Right atrium auricular region (tissue), 2 donors: ENCODE measurements at places on chromosomes 4 and X.

- H3K36me3 ChIP-seq = no peaks in the 10 kb centered on the region
- H3K27me3 ChIP-seq = no peaks in the 10 kb centered on the region
- H3K27ac ChIP-seq = no peak overlapping the region
- no peak for DNase-seq
These were observed 156.3 kb upstream of the RAI2 start for GRCh38 chrX:18017411-18017810.

DNA sequence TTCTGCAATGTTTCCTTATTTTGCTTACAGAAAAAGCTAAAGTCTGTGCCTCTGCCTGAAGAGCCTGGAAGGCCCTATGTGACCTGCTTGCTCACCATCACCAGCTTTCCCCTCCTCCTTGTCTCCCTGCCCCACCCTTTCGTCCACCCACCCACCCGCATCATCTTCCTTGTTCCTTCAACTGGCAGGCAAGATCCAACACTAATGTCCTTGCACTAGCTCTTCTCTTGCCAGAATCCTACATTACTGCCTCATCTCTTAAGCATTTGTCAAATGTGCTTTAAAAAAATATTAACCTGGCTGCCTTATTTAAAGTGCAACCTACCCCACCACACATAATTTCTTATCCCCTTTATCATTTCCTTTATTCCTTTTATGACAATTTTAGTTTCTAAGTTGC lies 165.1 kb upstream of the PPP3CA start:
- H3K27me3 ChIP-seq = no peaks in the 10 kb centered on the region
- H3K36me3 ChIP-seq = no peaks in the 10 kb centered on the region
- no peak overlapping the region for H3K27ac ChIP-seq

DNA sequence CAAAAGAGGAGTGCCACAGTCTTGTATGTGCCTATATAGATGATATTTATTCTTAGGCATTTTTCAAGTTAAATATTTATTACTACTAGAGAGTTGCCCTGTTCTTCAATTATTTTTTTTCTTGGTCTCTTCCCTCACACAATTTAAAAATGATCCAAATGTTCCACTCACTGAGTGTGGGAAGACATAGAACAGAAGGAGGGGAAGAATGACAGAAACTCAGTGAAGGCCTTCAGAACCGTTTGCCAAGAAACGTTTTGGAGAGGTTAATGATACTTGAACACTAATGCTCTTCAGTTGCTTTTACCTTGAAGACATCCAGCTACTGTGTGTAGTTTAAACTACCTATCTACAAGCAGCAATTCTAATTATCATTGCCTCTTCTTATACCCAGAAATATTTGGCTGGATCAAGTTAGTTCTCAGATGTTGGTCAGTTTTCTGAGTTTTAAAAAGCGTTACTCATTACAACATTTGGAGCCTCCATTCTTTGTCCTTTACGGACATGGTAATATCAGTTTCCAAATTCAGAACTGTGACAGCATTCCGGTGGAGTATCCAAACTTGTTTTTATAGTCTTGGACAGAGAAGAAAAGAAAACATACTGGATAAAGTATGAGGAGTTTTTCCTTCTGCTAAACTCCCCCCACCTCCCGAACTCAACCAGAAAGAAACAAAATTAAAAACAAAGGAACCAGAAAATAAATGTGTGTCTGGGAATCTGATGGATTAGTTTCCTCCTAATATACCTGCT lies 389.7 kb downstream of the SPRY1 start:
- H3K27me3 ChIP-seq = no peaks in the 10 kb centered on the region

GRCh38 chrX:132612821-132613564 lies 124.2 kb upstream of the MBNL3 start:
- no peak overlapping the region for H3K4me3 ChIP-seq
- no peak overlapping the region for H3K27ac ChIP-seq
- H3K27me3 ChIP-seq = no peaks in the 10 kb centered on the region
- no peaks in the 10 kb centered on the region for H3K36me3 ChIP-seq
- H3K4me1 ChIP-seq = no peaks in the 10 kb centered on the region

DNA sequence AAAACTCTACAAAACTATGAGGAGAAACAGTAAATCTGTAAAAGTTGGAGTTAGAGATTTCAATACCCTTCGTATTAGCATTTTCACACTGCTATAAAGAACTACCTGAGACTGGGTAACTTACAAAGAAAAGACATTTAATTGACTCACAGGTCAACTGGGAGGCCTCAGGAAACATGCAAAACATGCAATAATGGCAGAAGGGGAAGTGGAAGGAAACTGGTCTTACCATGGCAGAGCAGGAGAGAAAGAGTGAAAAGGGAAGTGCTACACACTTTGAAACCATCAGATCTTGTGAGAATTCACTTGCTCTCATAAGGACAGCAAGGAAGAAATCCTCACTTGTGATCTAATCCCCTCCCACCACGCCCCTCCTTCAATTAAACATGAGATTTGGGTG lies 949.9 kb downstream of the TECRL start:
- H3K27ac ChIP-seq = no peak overlapping the region
- no peaks in the 10 kb centered on the region for H3K4me1 ChIP-seq
- no peak overlapping the region for H3K4me3 ChIP-seq

DNA sequence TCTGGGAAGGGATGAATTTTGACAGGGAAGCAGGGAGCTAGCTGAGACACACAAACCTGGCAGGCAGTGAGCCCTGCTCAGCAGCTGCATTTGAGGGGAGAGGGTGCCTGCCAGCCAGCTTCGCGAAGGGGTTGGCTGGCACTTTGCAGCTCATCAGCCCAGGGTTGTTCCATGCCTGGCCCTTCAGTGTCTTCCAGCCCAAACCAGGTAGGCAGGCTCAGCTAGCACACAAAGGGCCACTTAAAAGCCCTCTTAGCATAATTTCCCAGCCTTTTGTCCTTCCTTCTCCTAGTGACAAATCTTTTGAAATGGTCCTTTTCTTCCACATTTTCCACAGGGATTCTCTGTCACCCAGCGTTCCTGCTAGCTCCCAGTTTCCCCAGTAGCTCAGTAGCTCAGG lies 4.3 kb upstream of the FRMPD3 start:
- H3K36me3 ChIP-seq = no peaks in the 10 kb centered on the region
- H3K27me3 ChIP-seq = no peaks in the 10 kb centered on the region
- no peak for DNase-seq
- no peak overlapping the region for H3K27ac ChIP-seq
- no peaks in the 10 kb centered on the region for H3K4me1 ChIP-seq

DNA sequence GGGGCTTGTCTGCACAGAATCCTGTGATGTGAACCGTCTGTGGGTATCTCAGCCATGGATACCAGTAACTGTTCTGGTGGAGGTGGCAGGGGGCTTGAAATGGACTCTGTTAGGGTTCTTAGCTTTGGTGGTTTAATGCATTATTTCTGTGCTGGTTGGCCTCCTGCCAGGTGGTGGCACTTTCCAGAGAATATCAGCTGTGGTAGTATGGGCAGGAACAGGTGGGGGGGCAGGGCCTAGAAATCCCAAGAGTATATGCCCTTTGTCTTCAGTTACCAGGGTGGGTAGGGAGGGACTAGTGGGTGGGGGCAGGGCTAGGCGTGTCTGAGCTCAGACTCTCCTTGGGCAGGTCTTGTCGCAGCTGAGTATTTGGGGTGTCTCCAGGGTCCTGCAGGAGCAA lies 106.7 kb downstream of the KIT start:
- no peaks in the 10 kb centered on the region for H3K36me3 ChIP-seq
- H3K4me3 ChIP-seq = no peak overlapping the region
- no peak for DNase-seq
- no peak overlapping the region for H3K27ac ChIP-seq
- H3K27me3 ChIP-seq = no peaks in the 10 kb centered on the region

- no peak for DNase-seq
- H3K27me3 ChIP-seq = no peaks in the 10 kb centered on the region
- H3K4me3 ChIP-seq = no peak overlapping the region
- H3K36me3 ChIP-seq = no peaks in the 10 kb centered on the region
- no peak overlapping the region for H3K27ac ChIP-seq
- no peaks in the 10 kb centered on the region for H3K4me1 ChIP-seq
These were observed 1165.8 kb upstream of the ADGRL3 start for GRCh38 chr4:60034361-60034760.

- no peaks in the 10 kb centered on the region for H3K4me1 ChIP-seq
- no peaks in the 10 kb centered on the region for H3K27me3 ChIP-seq
- H3K27ac ChIP-seq = no peak overlapping the region
- no peak for DNase-seq
- no peaks in the 10 kb centered on the region for H3K36me3 ChIP-seq
- no peak overlapping the region for H3K4me3 ChIP-seq
These were observed 27.5 kb upstream of the OTUD4 start for GRCh38 chr4:145207934-145208333.

- H3K27me3 ChIP-seq = no peaks in the 10 kb centered on the region
- no peaks in the 10 kb centered on the region for H3K4me1 ChIP-seq
- no peak overlapping the region for H3K27ac ChIP-seq
- no peak overlapping the region for H3K4me3 ChIP-seq
- no peaks in the 10 kb centered on the region for H3K36me3 ChIP-seq
- no peak for DNase-seq
These were observed 8.4 kb downstream of the TEC start for GRCh38 chr4:48261281-48261680.

DNA sequence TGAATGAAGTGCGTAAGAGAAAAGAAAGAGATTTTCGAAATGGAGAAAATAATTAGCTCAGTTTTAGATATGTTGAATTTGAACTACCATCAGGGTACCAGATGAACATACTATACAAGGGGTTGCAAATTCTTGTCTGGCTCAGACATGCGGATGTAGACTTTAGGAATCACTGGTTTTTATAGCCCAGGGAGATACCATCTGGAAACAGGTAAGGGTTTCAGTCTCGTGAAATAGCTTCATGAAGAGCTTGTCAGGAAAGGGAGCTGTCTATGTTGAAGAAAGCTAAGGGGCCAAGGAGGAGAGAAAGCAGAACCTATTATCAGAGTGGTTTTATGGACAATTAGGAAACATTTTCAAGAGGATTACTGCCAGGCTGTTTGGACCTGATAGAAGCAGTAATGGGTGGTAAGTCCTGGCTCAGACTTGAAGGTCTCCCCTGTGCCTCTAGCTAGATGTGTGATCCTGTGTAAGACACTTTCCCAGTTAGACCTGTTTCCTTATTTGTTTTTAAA lies 6.7 kb downstream of the RAB9A start:
- no peaks in the 10 kb centered on the region for H3K27me3 ChIP-seq
- H3K27ac ChIP-seq = no peak overlapping the region
- H3K4me3 ChIP-seq = no peak overlapping the region
- H3K4me1 ChIP-seq = no peaks in the 10 kb centered on the region
- no peaks in the 10 kb centered on the region for H3K36me3 ChIP-seq
- DNase-seq = no peak

DNA sequence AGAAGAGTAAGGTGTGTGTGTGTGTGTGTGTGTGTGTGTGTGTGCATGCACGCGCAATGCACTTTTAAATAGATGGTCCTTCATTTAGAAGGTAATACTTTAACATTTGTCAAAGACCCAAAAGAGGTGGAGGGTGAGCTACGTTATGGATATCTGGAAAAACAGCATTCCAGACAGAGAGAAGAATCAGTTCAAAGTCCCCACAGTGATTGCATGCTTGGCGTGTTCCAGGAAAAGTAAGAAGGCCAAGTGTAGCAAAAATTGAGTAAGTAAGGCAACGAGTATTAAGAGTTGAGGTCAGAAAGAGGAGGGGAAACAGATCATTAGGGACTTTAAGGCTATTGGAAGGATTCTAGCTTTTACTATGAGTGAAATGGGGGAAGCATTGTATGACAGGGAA lies 21.9 kb upstream of the GABRE start:
- no peaks in the 10 kb centered on the region for H3K27me3 ChIP-seq
- DNase-seq = no peak
- no peaks in the 10 kb centered on the region for H3K4me1 ChIP-seq
- no peak overlapping the region for H3K4me3 ChIP-seq

DNA sequence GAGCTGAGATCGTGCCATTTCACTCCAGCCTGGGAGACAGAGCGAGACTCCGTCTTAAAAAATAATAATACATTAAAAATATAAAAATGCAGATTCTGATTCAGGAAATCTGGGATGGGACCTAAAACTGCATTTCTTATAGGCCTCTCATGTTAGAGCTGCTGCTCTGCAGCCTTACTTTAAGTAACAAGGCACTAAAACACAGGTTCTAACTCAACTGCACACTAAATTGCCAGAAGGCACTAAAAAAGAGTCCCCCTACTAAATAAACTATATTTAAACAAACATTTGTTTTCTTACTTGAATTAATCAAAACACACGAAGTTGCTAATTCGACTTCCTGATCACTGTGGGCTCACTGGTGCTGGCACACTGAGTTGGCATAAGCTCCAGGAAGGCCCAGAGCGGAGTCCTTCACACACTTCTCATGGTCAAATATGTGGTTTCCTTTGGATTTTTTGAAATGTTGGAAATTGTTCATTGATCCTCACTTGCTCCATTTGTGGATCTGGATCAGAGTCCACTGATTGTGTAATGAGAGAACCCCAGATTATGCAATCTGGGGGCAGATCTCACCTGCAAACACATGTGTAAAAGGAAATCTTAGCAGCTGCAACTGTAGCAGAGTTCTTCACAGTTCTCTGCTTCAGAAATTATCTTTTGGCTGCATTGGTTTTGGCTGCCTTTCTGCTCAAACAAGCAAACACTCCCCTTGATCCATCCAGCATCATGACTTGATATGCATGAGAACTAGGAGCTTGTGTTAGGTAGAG lies 59.3 kb downstream of the AFF1 start:
- no peaks in the 10 kb centered on the region for H3K36me3 ChIP-seq
- H3K4me3 ChIP-seq = no peak overlapping the region
- H3K27me3 ChIP-seq = no peaks in the 10 kb centered on the region
- DNase-seq = no peak
- no peak overlapping the region for H3K27ac ChIP-seq

- no peak overlapping the region for H3K27ac ChIP-seq
- H3K4me3 ChIP-seq = no peak overlapping the region
- H3K27me3 ChIP-seq = no peaks in the 10 kb centered on the region
- H3K36me3 ChIP-seq = peaks cover 52% of the 10 kb centered on the region
- no peaks in the 10 kb centered on the region for H3K4me1 ChIP-seq
These were observed 11.9 kb downstream of the USP11 start for GRCh38 chrX:47244676-47245075.

DNA sequence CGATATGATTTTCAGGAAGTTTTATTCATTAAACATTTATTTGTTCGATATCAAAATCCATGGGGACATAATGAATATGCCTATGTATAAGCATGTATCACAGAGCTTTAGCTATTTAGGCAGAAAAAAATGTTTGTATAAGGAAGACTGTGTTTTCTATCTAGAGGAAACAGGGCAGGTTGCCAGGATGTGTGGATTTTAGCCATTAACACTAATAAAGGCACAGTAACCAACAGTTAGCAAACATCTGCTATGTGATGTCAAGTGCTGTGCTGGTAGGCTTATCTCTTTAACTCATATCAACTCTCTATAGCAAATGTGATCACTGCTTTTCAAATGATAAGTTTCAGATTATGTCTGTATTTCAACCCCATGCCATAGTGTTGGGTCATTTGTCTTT lies 708.9 kb upstream of the HS3ST1 start:
- H3K36me3 ChIP-seq = no peaks in the 10 kb centered on the region
- no peaks in the 10 kb centered on the region for H3K27me3 ChIP-seq
- DNase-seq = no peak

- DNase-seq = no peak
- H3K4me3 ChIP-seq = no peak overlapping the region
- no peaks in the 10 kb centered on the region for H3K36me3 ChIP-seq
- no peaks in the 10 kb centered on the region for H3K4me1 ChIP-seq
- peak overlapping the region; percentile 88 for H3K27ac ChIP-seq
These were observed 1.8 kb downstream of the SH3BP2 start for GRCh38 chr4:2794486-2795299.
